Stimulated activated CD4-positive, alpha-beta T cell treated with anti-CD3 and anti-CD28 coated beads, Interleukin-12 subunit alpha, Interleukin-12 subunit beta, amount 100 ng/mL, for 24 hours (primary cell): ENCODE measurements at places on chromosomes 7 and 10.

DNA sequence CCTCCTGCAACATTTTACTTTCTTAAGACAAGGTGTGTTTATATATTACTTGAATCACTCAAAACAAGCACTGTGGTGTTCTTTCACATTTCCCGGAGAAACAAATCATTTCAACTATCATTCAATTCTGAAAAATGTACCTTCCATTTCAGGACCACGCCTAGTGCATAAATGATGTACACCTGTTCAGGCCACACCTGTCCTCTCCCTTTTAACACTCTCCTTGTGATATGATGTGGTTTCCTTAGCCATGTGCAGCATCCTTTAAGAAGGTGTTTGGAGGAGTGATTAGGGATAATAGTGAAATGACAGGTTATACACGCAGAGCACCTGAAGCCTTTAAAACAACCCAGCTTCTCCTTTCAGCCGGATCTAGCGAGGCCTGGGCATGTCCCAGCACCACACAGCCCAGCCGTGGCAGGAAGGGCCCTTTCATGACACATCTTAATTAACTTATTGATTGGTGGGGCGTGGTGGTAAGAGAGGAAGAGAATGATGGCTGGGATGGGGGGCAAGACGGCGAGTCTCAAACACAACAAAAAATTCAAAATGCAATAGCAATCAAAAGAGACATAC is 26.9 kb downstream of the ABLIM1 start:
- no peak for DNase-seq

DNA sequence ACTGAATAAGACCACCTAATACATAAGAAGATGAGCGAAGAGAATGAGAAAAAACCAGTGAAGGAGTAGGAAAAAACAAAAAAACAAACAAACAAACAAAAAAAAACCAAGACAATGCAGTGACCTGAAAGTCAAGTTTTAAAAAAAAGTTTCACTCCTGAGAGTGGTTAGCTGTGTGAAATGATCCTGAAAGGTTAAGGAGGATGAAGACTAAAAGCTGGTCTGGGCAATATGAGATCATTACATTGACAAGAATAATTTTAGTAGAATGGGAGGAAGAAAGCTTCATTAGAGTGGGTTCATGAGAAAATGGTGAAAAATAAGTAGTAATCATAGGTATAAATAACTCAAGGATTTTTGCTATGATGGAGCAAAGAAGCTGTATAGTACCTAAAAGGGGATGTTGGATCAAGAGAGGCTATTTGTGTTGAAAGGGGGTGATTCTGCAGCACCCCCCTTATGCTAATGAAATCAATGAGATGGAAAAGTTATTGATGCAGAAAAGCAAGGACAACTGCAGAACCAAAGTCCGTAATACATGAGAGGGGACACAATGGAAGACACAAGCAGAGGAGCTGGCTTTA is 80.2 kb downstream of the KMT2C start:
- DNase-seq: no peak

DNA sequence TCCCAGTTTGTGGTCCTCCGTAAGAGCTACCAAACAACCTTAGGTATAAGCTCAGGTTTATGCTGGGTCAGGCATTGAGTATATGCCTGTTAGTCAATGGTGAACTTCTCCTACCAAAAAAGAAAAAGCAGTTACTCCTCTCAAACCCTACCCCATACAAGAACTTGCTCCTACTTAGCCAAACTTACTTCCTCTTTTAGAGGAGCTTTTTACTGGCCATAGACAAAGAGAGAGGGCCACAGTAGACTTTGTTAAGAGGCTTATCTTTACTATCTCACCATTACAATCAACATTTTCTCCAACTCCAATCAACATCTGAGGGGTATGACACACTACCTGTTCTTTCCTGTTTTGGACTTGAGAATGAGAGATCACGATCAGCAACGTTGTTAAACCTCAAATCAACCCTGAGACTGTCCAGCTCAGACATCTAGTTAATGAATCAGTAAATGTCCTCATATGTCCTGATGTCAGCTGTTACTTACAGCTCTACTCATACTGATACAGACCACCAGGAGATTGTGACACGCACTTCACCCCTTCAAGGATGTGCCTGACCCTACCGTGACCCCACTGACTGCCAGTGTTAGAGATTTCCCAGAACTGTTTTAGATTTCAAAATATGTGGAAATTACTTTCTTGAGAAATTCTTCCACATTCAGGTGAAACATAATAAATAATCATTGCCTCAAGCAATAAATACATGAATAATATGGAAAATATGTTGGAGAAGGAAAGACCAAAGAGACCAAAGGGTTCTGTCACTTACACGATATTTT is 18.4 kb upstream of the CCDC71L start:
- no peak for DNase-seq

GRCh38 chr7:6516387-6516983 is 34.8 kb downstream of the GRID2IP start:
- DNase-seq: peak; percentile 68
